Stimulated activated CD8-positive, alpha-beta memory T cell treated with anti-CD3 and anti-CD28 coated beads, Interleukin-2, amount 100 ng/mL, for 48 hours (primary cell): ENCODE measurements at places on chromosomes 3 and 15.

- DNase-seq = peak; percentile 7
Measured at GRCh38 chr15:23565395-23566070, at the start of gene MKRN3. Gene MKRN3 (plus strand): TSS chr15:23565674. CDS start chr15:23565783, 109 bp downstream.

GRCh38 chr15:42092398-42093318 lies 1.7 kb downstream of the PLA2G4D start:
- no peak for DNase-seq

GRCh38 chr3:17195856-17196604 lies 311.3 kb downstream of the PLCL2 start:
- DNase-seq = no peak

- DNase-seq = no peak
Measured at GRCh38 chr15:72685301-72685924, 569 bp downstream of the HIGD2B start.

GRCh38 chr3:27046351-27046750 lies 322.8 kb downstream of the NEK10 start:
- DNase-seq = no peak

DNA sequence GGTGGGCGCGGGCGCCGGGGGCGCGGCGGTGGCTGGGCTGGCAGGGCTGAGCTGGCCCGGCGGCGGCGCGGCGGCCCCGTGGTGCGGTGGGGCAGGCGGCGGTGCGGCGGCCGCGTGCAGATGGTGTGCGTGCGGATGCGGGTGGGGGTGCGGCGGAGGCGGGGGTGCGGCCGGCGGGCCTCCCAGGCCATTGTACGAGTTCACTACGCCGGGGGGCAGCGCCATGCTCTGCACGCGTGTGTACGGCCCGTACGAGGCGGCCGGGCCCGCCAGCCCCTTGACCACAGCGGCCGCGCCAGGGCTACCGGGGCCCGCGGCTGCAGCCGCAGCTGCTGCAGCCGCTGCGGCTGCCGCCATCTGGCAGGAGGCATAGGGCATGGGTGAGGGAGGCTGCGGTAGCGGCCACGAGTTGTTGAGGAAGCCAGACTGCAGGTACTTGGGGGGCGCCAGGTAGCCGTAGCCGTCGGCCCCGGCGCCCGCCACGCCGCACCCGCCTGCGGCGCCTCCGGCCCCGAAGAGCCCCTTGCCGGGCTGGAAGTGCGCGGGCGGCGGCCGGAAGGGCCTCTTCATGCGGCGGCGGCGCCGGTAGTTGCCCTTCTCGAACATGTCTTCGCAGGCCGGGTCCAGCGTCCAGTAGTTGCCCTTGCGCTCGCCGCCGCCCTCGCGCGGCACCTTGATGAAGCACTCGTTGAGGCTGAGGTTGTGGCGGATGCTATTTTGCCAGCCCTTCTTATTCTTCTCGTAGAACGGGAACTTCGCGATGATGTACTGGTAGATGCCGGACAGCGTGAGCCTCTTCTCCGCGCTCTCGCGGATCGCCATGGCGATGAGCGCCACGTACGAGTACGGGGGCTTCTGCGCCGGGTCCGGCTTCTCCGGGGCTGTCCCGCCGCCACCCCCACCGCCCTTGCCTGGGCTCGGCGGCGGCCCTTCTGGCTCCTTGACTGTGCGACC lies 951 bp downstream of the FOXL2 start:
- no peak for DNase-seq

GRCh38 chr15:98413933-98414546 lies 234.3 kb upstream of the IGF1R start:
- no peak for DNase-seq

DNA sequence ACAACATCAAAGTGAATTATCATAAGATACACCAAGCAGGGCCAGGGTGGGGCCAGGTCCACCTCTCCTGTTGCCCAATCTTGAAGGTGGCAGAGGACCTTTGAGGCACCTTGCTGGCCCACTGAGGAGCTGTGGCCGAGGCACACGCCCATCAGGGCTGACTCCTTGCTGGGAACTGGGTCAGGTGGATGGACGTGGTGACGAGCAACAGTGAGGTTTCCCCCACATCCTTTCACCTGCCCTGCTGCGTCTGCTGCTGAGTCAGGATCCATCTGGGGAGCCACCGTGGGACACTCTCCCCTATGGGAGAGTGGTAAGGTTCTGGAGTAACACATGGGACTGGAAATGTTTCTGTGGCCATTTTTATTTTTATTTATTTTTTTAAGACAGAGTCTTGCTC lies 17.3 kb upstream of the FURIN start:
- DNase-seq = no peak

DNA sequence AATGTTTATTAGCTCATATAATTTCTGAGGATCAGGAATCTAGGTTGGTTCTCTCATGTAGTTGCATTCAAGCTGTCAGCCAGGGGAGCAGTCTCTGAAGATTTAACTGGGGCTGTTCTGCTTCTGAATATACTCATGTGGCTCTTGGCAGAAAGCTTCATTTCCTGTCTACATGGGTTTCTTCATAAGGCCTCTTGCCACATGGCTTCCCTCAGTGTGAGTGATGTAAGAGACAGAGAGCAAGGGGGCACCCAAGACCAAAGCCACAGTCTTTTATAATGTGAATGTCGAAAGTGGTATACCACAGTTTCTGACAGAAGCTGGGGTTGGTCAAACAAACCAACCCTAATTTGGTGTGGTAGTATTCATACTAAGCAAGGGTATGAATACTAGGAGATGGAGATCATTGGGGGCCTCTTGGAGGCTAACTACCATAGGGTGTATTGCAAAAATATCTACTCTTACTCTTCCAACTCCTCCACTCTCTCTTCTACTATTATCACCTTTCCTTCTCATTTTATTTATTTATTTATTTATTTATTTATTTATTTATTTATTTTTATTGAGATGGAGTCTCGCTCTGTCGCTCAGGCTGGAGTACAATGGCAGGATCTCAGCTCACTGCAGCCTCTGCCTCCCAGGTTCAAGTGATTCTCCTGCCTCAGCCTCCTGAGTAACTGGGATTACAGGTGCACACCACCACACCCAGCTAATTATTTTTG lies 123.8 kb downstream of the B3GALNT1 start:
- DNase-seq = no peak

DNA sequence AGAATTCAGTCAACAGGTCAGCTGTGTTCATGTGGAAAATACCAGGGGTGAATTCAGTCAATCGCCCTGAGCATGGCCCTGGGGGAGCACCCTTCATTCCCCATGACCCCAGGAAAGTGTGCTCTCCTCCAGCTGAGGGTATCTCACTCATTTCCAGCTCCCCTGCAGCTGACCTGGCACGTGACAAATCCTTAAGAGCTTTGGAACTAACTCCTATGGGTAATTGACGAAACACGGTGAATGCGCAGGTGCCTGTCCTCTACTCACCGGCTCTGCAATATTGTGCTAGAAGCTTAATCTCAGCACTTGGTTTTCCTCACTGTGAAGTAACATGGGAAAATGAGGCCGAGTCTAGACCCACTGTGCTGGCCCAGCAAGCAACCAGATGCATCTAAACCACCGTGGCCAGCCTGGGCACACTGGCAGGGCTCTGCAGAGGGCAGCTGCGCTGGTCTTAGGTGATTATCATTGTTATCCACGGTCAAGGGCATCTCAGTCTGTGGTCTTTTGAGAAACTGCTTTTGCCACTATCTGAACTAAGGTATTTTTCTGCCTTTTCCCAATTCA lies 63.1 kb downstream of the SPSB4 start:
- DNase-seq = no peak

- no peak for DNase-seq
Measured at GRCh38 chr15:99070208-99070607, 34.7 kb upstream of the SYNM start.

- DNase-seq = no peak
Measured at GRCh38 chr3:159866201-159866746, 122.4 kb upstream of the IL12A start.

- DNase-seq = peak; percentile 18
Measured at GRCh38 chr15:98953000-98953787, 54.4 kb downstream of the PGPEP1L start.

DNA sequence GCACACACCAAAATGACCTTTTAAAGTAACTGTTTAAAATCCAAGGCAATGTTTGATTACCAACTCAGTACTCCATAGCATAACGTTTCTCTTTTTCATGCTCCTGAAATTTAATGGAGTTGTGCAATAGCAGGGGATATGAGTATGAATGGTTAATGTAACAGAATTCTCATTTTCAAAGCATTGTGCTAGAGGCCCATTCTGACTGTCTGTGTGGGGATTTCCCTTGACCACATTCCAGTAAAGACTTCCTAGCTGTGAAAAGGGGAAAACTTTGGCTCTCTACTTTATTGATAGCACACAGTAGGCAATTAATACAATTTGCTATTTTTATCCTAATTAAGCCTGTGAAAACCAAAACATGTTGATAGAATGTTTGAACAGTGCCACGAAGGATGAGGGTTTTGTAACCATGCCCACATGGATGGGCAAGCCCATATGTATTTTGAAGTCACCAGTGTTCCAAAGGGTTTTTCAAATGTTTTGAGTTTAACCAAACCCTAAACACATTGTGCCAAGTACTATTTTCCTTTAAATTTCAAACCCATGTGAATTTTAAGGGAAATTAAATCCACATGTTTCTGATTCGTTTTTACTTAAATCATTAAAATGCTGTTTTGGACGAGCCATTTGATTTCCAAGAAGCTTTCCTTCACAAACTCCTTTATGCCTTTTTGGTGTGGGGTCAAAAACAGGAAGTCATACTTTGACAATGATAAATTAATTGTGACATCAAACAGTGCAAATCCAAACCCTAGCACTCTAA lies 261.2 kb downstream of the SHOX2 start:
- no peak for DNase-seq

DNA sequence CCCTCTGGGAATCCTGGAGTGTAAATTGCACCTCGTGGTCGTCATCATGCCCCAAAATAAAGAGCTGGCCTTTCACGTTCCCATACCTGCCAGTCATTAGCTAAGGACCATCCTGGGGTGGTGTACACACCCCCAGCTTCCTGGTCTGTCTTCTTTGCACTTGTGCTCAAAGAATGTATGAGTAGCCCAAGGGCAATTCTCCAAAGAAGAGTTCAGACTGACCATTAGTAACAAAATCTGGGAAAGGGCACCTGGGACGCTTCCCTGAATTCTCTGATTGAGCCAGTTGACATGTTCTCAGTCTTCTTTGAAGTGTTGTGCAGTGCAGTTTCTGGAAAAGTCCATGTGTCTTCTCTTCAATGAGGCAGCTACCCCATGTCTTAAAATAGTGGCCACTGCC lies 34.8 kb downstream of the FAM3D start:
- no peak for DNase-seq

DNA sequence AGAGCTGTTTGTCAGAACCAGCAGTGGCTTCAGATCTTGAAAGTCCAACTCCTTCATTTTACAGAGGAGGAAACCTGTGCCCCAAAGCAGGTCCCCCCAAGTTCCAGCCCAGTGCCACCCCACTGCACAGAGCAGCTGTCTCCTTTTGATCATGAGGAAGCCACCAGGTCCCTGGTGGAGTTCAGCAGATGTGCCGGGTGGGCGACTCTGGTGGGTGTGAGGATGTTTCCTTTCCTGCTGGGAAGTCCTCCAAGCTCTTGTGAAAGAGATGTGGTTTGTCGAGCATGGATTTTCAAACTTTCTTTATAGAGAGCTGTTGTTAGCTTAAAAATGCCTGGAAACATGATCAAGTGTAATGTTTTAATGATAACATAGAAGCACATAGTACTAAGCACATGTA lies 52.0 kb downstream of the SMAD3 start:
- no peak for DNase-seq
